ENCODE measurements at places on chromosomes 6 and 20.

DNA sequence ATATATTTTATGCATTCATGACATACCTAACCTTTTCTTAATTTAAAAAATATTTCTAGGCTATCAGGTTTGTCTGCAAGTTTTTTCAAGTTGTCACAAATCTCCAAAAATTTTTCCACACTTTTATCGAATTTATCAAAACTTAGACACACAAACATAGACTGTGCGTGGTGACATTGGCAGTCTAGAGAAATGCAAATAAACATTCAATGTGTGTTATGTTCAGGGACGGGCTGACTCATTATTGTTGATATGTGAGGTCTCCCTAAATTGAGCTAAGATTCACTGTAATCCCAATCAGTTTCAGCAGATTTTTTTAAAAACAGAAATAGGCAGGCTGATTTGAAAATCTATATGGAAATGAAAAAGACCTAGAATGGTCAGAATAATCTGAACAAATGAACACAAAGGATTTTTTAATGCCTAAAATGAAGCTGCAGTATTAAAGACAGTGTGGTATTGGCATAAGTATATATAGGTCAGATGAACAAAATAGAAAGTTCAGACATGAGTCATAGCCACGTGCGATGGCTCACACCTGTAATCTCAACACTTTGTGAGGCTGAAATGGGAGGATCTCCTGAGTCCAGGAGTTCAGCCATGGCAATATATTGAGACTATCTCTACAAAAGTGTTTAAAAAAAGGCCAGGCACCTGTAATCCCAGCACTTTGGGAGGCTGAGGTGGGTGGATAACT lies 19.2 kb downstream of the BLTP3A start:
- no peak for DNase-seq

- no peak for DNase-seq
Measured at GRCh38 chr6:111030008-111031007, 48.5 kb downstream of the RPF2 start.

GRCh38 chr20:61646986-61647385 lies 394.9 kb downstream of the CDH4 start:
- DNase-seq, result no peak

DNA sequence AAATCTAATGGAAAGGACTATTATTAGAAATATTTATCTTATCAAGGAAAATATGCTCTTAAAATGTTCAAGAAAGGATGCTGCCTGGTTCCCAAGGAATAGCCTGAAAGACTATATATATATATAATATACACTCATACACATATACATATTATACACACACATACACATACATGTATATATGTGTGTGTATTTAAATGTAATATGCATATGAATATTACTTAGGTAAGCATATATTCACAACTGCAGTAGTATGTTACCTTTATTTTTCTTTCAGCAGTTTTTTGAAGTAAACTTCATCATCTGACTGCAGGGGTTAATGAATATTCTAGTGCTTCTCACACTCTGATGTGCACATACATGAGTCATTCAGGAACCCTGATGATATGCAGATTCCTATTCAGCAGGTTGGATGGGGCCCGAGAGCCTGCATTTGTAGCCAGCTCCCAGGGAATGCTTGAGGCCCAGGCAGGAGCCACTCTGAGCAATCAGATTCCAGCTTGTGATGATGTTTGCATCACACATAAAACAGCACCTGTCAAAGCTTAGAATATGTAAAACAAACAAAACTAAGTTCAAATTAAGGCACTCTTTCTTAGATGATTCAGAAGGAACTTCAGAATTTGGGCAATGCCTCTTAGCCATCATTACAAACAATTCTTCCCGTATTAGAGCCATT lies 16.1 kb downstream of the MYLK4 start:
- no peak for DNase-seq

DNA sequence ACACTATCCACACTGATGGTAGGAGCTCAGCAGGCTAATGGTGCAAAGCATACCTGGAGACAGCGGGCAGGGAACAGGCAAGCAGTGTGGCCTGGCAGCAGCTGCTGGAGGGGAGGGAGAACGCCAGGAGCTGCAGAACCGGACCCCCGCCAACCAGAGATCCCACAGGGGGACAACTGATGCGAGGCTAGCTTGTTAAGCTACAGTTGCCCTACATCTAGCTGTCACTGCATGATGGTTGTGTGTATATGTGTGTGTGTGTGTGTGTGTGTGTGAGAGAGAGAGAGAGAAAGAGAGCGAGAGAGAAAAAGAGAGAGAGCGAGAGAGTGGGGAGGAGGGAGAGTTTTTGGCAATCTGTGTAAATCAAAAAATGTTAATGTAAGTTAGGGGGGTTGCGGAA lies 69.7 kb upstream of the NHSL1 start:
- DNase-seq, result no peak

- no peak for DNase-seq
Measured at GRCh38 chr6:68635706-68636513, 828 bp downstream of the ADGRB3 start.

GRCh38 chr20:15612769-15613168 lies 960.5 kb downstream of the KIF16B start:
- no peak for DNase-seq

DNA sequence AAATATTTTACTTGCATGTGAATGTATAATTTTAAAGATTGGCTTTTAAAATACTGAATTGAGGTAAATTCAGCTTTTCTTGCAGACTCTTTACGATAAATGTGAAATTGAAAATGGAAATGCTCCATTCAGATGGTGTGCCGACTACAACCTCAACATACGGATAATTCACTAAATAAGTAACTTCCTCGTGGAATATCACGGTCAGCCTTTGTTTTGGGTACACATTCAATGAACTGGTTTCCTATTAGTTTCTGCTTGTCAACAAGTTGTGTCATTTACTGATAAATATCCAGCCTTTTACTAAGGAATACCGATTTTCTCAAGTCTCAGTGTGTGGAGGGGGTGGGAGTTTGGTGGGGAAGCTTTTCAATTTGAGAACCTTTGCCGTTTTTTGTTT lies 2.4 kb upstream of the IRF4 start:
- DNase-seq, result no peak

GRCh38 chr6:36334832-36335459 lies 1.7 kb downstream of the BNIP5 start:
- DNase-seq, result no peak

DNA sequence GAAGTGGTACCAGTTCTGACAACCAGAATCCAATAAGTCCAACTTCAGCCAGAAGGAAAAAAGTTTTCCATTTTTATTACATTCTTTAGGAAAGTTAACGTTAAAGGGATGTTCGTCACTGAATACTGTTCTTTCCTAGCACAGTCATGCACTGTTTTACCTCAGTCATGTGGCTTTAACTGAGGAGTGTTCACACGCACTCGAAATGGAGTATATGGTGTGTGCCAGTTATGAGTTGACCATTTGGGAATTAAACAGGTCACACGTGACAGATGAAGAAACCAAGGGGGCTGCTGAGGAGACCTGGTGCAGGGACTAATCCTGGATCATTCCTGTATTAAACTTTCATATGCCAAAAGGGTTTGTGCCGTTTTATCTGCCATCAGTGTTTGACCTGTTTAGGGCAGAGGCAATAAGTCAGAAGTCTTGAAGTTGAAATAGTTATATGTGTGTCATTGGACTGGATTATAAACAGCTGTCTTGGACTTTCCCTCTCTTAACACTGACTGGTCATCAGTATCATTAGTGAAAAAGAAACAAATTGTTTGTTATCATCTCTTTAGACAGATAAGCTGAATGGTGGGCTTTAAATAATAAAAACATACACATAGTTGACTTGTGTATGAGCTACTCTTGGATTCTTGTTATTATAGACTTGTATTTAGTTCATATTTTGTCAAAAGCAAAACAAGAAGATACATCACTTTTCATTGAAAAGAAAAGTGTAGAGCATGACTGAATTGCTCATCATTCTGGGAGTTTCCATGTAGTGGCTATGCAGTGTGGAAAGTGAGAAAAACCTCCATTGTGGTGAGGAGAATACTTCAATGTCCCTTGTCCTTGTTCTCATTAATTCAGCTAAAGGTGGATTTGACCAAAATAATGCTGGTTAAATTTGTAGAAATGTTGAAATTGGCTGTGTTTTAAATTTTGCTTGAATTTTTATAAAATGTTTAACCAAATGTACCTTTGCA lies 123.5 kb upstream of the SAMD5 start:
- no peak for DNase-seq

GRCh38 chr6:12298017-12298978 lies 8.1 kb downstream of the EDN1 start:
- no peak for DNase-seq

GRCh38 chr6:53236241-53236640 lies 87.6 kb upstream of the GCM1 start:
- no peak for DNase-seq

GRCh38 chr20:38420388-38421085 lies 14.6 kb downstream of the SNHG17 start:
- DNase-seq, result no peak

GRCh38 chr6:43257367-43258145 lies 14.3 kb downstream of the TTBK1 start:
- no peak for DNase-seq

All from CD4-positive, alpha-beta T cell treated with Interleukin-6 at 100 ng/mL for 8 hours (primary cell).